ENCODE measurements at places on chromosomes 7 and 10.

GRCh38 chr7:28316489-28316888 is 95.8 kb upstream of the CREB5 start:
- DNase-seq = no peak

DNA sequence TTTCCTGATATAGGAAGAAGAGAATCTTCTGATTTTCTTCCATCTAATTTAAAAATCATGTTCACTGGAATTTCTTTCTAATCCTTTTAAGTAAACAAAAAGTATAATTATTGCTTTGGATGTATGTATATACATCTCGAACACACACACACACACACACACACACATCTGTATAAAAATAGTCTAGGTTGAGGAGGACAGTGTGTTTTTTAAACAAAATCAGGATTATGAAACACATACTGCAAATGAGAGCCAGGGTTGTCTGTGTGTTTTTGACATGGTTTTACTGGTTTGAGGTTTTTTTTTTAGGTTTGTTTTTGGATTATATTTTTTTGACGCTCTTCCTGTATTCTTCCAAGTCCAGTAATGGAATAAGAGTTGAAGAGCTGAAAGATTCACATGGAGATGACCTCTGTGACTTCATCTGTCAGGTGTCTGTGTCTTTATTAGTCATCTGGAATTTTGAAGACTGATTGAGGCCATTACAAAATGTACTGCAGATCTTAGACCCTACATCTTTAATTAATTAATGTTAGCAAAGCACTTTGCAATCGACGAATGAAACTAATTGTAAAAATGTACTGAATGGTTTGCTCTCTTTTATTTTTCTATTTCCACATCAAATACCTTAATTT is 237.1 kb downstream of the SUGCT start:
- no peak for DNase-seq

- no peak for DNase-seq
These were observed 18.3 kb upstream of the SLC29A3 start for GRCh38 chr10:71300555-71301370.

DNA sequence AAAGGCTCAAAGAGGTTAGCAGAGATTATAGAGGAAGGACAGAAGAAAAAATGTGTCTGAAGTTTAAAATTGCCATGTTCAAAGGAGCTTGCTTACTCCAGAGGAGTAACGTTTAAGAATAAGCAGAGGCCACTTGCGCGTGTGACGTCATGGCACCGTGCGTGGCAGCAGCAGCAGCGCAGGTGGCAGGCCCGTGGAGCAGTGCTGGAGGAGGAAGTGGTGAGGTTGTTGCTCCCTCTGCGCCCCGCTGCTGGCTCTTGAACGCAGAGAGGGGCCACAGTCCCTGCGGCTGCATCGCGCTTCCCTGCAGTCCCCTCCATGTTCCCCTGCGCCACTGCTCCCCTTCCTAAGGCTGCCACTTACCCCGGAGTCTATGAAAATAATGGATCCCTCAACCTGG is 37.5 kb downstream of the GDI2 start:
- peak; percentile 82 for DNase-seq

- no peak for DNase-seq
These were observed 17.2 kb downstream of the NODAL start for GRCh38 chr10:70424320-70424719.

DNA sequence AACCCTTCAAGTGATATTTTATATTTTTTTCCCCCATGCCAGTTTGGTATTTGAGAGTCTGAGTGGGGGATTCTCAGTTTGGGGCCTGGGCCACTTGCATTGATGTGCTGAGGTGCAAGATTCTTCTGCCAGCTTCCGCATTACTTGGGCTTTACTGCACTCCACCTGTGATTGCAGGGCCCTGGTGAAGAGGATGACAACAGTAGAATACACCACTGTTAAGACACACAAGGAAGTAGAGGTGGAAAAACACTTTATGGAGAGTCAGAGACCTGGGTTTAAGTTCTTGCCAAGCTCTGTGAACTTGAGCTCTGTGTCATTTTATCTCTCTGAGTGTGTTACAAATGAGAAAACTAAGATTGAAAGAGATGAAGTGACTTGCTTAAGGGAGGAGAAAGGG is 209.4 kb downstream of the LRMDA start:
- no peak for DNase-seq

- DNase-seq = no peak
These were observed 445.8 kb downstream of the AUTS2 start for GRCh38 chr7:70044064-70044463.

DNA sequence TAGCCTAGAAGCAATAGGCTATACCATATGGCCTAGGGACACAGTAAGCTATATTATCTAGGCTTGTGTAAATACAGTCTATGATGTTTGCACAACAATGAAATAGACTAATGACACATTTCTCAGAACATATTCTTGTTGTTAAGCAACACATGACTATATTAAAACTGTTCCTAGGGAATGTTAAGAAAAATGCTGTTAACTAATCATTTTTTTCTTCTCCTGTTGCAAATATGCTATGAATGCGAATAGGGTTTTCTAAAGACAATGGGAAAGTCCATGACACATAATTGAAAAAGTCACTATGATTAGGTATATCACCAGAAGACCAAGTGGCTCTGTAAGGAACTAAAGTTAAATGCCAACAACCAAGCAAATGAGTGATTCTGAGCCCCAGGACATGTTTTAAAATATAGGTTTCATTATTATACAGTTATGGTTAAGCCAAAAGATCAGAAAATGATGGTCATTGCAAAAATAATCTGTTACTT is 454.0 kb upstream of the SORCS1 start:
- no peak for DNase-seq

DNA sequence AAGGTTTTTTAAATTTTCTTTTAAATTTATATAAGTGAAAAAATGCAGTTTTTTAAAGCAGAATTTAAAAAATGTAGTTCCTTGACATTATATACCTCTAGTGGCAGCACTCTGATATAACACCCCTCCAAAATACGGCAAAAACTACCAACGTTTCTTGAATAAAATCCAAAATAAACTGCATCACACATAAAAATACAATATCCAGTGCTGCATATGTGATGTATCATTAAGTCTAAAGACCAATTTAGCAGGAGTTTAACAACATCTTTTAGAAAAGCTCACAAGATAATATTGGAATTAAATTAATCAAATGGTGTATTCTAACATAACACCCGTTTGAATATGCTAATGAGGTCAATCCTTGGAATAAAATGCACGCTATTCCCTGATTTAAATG is 1.4 kb downstream of the TCERG1L start:
- DNase-seq = no peak

DNA sequence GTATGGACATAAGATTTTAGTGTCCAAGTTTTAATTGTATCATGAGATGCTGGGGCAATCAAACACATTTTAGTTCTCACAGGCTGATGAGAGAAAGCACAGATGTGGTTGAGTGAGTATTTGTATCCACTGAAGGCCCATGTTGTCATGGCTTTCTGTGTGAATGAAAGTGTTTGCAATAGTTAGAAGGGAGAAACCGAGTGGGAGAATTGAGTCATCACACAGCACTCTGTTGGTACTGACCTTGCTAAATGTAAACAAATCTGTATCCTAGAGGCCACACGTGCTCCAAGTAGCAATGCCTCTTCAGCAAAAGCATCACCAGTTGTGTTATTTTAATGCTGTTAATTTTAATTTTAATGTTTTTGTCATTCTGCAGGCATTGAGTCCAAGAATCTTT is 121.2 kb downstream of the EMX2 start:
- DNase-seq = no peak

DNA sequence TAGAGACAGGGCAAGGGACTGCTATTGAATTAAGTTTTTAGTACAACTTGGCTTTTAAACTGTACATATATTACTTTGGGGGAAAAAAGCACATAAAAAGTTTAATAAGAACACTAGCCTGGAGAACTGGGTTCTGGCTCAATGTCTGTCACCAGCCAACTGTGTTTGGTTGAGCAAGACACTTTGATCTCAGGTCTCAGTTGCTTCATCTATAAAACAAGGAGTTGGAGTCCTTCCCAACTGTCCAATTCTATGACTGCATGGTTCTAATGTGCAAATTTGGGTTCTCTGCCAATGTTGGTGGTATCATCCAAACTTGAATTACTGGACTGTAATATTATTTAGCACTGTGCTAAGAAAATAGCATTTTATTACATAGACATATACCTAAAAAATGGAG is 50.3 kb downstream of the ATXN7L1 start:
- no peak for DNase-seq

DNA sequence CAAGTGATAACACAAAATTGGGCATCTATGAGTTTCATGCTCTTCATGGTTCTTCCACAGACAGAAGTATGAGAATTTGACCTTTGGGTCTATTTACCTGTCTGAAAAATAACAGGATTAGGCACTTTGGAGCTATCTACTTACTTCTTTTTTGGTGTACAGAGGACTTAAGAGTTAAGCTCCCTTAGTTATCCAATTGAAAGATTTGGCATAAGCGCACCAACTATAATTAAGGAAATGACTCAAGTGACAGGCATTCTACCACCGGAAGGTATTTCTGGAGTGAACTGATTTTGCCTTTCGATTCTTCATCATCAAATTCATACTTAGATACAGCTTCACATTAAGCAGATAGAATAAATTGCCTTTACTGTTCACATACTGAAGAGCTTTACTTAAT is 43.9 kb downstream of the IFIT5 start:
- no peak for DNase-seq

DNA sequence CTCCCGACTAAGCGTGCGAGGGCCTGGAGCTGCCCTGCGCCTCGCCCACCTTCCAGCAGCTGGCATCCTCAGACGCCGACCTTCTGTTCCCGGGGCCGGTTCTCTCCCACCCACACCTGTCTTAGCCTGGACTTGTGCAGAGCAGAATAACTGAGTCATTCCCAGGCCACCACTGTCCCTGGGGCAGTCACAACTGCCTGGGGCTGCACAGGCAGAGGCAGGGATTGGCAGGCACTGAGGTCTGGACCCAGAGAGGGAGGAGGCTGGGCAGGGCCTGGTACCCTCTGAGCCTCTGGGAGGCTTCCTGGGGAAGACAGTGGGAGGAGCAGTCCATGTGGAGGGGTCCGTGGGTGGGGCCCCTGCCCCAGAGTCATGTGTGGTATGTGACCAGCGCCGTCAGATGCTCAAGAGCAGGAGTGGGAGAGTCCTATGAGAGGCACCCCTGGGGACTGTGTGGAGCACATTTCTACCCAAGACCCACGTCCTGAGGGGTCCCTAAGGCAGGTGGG is 74.3 kb downstream of the NKX6-2 start:
- DNase-seq = no peak

DNA sequence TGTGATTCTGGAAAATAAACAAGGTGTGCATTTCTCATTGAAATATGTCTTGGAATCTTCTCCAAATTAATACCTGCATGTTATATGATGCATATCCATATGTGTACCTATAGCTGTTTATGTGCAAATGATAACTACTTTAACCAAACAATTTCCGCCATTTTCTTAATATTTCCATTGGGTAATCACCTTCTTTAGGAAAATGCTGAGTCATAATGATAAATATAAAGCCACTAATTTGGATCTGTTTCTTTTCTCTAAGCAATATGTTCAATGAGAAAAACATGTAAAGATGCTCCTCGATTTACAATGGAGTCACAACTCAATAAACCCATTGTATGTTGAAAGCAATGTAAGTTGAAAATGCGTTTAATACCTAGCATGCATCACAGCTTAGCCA is 574.4 kb downstream of the CNTNAP2 start:
- no peak for DNase-seq

DNA sequence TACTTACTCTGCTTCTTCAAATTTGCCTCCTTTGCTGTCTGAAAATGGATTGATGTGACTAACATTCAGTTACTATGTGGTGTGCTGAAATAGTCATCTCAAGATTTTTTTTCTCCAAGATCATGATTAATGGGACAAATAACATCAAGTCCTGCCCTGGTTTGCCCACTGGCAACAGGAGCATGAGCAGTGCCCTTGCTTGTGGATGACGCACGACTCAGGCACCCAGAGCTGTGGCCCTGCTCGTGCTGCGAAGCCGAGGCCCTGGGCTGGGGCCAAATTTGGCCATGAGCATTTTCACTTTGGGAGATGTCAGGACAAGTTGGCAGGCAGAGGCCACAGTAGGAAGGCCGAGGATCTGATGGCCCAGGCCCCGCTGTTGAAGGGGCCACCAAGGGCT is 239.8 kb upstream of the IGFBP3 start:
- no peak for DNase-seq

DNA sequence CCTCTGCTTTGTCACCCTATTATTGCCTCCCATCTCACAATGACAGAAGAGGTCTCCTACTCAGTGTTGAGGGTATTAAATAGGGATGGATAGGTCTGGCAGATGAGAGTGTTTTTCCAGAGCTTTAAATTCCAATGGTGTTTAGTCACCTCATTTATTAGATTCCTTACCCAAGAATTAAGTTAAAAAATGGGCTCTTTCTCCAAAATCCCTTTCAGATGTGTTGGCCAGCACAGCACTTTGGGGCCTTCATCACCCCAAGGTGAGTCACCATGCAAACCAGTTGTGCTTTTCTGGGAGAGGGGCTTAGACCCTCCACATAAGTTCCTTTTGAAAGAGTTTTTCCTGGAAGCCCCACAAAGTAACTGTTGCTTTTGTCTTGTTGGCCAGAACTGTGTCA is 78.4 kb downstream of the CYP26A1 start:
- no peak for DNase-seq

GRCh38 chr7:45596665-45597095 is 22.5 kb downstream of the ADCY1 start:
- no peak for DNase-seq

- peak; percentile 52 for DNase-seq
These were observed 18.9 kb upstream of the DNAJC1 start for GRCh38 chr10:22022257-22023032.

- DNase-seq = no peak
These were observed 351.2 kb downstream of the GFRA1 start for GRCh38 chr10:115921795-115922194.

GRCh38 chr7:36874041-36874440 is 149.7 kb upstream of the AOAH start:
- DNase-seq = no peak

DNA sequence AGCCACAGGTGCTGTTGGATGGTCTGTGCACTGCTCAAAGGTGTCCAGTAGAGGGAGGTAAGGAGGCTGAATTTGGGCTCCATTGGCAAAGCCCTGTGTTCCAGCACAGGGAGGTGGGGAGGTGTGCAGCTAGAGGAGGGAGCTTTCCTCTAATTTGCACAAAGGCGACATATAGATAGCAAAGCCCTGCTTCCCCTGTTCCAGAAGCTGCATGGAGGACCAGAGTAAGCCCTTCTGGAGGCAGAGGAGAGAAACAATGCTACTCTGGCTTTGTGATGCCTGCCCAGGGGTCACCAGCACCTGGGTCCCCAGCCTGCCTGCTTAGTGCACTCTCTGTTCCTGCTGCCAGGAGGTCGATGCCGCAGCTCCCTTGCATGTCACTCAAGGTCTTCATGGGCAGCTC is 3.4 kb upstream of the ARHGAP22 start:
- DNase-seq = peak; percentile 25

GRCh38 chr7:151307536-151307935 is 34.1 kb upstream of the NUB1 start:
- DNase-seq = no peak

DNA sequence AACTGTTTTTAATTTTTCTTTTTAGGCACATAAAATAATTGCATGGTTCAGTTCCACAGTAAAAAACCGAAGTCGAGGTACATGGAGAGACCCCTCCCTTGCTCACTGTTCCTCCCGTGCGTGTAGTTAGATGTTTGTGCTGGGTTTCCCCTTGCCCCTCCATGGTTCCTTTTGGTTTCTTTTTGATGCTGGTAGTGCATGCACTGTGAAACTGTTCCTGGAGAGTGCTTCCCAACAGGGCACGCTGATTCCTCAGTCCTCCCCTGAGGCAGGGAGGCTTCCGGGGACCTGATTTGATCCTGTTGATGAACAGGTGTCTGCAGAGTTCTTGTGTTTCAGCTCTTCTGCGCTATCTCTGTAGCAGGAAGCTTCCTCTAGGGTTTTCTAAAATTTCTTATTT is 69.5 kb downstream of the ADCY1 start:
- DNase-seq = no peak

GRCh38 chr7:141754939-141755338 is 9.0 kb upstream of the TAS2R3 start:
- DNase-seq = peak; percentile 21

Data from CD4-positive, alpha-beta T cell treated with Interleukin-21 for 1 hour (primary cell).